ENCODE measurements at places on chromosomes 2 and 18. TPM values are rescaled to one million over a fixed set of nuclear protein-coding genes. Genes with fewer than 3 reads are reported as not detected.

The NYAP2 gene
- not detected for total RNA-seq

The METTL21A gene
- 55.0 TPM for total RNA-seq

The OR6B2 gene
- not detected for total RNA-seq

The TMEM163 gene
- total RNA-seq, result 2.8 TPM

The SOCS6 gene
- total RNA-seq, result 22.9 TPM

The REG1A gene
- not detected for total RNA-seq

The CCDC141 gene
- total RNA-seq, result 21.6 TPM

The TAF1B gene
- total RNA-seq, result 25.8 TPM

The MBOAT2 gene
- total RNA-seq, result 23.4 TPM

The DPP4 gene
- 3.3 TPM for total RNA-seq

- DNase-seq, result no peak
Observed at GRCh38 chr2:119574108-119574815, 30.0 kb downstream of the CFAP221 start.

DNA sequence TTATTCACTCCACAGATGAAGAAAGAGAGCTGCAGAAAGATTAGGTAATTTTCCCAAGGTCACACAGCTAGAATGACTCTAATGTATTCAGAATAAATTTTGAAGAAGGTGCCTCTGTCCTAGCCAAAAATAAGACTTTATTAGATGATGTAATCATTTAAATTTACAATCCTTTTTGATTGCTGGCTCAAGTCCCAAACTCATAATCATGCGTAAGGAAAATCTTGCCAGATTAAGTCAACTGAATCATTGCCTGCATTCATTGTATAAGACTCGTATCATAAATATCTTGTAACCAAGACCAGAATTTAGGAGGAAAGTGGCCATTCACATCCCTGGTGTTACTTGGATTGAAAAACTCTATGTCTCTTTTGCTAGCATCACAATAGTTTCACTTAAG is 53.1 kb upstream of the STK39 start:
- DNase-seq, result no peak

- DNase-seq, result no peak
Observed at GRCh38 chr2:231710799-231711676, 2.7 kb downstream of the PTMA start.

DNA sequence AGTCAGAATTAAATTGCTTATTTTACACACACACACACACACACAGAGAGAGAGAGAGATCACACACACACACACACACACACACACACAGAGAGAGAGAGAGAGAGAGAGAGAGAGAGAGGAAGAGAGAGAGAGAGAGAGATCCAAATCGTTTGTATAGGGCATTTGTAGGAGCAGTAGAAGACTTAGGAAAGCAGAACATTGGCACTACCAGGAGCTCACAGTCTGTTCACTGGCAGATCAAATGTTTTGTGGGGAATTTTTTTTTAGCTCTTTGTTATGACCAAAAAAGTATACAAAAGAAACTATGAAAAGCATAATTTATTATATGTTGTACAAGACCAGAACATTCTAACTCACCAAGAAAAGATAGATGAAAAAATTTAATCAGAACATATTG is 81.8 kb downstream of the MBD5 start:
- no peak for DNase-seq

DNA sequence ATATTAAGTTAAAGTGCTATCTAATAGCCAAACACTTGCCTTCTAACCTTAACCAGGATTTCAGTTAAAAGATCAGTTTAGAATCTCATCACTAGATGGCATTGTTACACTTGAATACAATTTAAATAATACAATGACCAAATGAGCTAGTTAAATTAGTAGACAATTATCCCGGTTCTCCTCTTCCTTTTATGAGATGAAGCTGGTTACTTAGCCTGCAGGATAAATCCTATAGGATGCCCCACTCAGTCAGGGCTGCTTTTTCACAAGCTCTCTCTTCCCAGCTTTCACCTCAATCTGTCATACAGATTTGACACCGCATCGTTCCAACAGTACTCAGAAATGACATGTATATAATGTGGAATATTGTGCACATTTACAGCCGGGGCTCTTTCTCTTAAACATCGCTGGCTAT is 678.8 kb downstream of the KCNJ3 start:
- DNase-seq, result no peak

DNA sequence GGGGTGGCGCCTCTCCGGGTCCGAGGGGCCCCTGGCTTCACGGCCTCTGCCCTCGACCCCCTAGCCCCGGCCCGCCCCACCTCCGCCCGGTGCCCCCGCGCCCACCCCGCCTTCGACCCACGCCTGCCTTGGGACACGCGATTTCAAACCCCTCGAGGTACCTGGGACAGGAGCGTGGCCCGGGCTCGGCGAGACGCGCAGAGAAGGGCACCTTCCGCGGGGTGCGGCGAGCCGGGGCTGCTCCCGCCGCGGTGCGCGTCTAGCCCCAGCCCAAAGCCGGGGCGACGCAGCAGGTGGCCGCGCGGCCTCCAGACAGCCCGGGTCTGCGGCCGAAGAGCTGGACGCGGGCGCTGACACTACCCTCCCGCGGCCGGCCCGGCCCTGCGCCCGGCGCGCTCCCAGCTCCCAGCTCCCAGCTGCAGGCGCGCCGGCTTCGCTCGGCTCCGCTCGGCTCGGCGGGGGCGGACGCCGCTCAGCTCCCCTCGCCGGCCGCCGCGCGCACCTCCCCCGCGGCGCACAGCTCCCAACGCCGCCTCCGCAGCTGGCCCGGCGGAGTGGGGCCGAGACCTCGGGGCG is at the start of gene CRACDL:
CRACDL (minus strand) TSS at position 449 of the 576 bp plus-strand sequence. CDS start 89,425 bp downstream, outside the sequence.
- DNase-seq, result no peak

GRCh38 chr2:14143435-14143834 is 489.1 kb upstream of the LRATD1 start:
- DNase-seq, result no peak

GRCh38 chr2:64203131-64203857 is 59.1 kb upstream of the PELI1 start:
- no peak for DNase-seq

Data from H1 (cell line).